Large intestine (tissue), 12 donors: ENCODE measurements at places on chromosomes 12 and 14.

DNA sequence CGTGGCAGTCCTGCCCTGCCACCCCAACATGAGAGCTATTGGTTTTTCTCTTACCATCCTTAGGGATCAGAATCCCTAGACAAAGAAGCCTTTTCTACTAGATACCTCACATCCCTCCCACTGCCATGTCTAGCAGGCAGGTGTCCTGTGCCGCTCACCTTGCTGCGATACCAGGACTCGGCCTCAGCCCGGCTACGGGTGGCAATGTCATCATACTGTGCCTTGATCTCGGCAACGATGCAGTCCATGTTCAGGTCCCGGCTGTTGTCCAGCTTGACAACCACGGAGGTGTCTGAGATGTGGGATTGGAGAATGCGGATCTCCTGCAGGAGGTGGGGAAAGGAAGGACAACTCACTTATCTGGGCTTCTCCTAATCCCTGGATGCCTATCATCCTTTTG lies 4.5 kb downstream of the KRT83 start:
- no peak overlapping the region for H3K4me3 ChIP-seq
- H3K4me1 ChIP-seq: no peaks in the 10 kb centered on the region
- DNase-seq: no peak
- H3K27ac ChIP-seq: no peak overlapping the region
- H3K27me3 ChIP-seq: peaks cover 33% of the 10 kb centered on the region
- H3K36me3 ChIP-seq: no peaks in the 10 kb centered on the region

GRCh38 chr14:102892651-102893050 lies 29.8 kb upstream of the AMN start:
- no peaks in the 10 kb centered on the region for H3K27me3 ChIP-seq
- H3K27ac ChIP-seq: no peak overlapping the region
- no peak overlapping the region for H3K4me3 ChIP-seq
- peaks cover 13% of the 10 kb centered on the region for H3K4me1 ChIP-seq
- H3K36me3 ChIP-seq: peaks cover 40% of the 10 kb centered on the region

DNA sequence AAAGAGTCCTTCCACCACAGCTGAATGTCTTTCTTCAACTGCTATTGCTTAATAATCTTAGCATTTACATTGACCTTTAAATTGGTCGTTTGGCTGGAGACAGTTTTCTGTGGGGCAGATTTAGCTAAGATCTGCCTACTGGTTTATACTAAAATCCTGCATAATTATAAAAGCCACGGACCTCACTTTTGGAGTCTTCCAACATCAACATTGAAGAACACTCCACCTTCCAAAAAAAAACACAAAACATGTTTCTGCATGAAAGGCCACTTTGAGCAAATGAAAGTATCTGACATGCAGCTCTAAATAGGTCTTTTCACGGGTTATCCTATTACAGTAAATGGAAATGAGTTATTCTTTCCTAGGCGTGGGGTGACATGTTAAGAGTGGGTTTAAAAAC lies 57.0 kb upstream of the KRR1 start:
- no peak overlapping the region for H3K4me3 ChIP-seq
- no peaks in the 10 kb centered on the region for H3K4me1 ChIP-seq
- H3K36me3 ChIP-seq: no peaks in the 10 kb centered on the region
- no peak overlapping the region for H3K27ac ChIP-seq
- no peak for DNase-seq
- H3K27me3 ChIP-seq: no peaks in the 10 kb centered on the region

DNA sequence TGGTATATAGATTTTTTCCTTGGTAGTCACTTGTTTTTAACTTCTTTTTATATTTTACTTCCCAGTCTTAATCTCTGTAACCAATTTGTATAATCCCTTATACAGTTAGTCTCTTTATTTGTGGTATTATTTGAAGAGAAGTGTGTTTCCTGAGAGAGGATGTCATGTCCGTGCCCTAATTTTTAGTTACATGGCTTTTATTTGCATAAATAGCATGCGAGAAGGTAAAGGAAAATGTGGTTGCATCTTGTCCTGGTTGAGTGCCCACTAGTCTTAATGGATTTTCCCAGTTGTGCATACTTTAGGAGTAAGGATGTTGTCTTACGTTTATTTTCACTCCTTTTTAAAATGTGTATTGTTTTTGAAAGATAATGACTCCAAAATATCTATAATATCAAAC lies 27.5 kb downstream of the RAP1B start:
- H3K27ac ChIP-seq: no peak overlapping the region
- DNase-seq: no peak
- peaks cover 14% of the 10 kb centered on the region for H3K36me3 ChIP-seq
- no peaks in the 10 kb centered on the region for H3K27me3 ChIP-seq
